Bronchial epithelial cell (primary cell): ENCODE measurements at places on chromosomes 1 and 21.

DNA sequence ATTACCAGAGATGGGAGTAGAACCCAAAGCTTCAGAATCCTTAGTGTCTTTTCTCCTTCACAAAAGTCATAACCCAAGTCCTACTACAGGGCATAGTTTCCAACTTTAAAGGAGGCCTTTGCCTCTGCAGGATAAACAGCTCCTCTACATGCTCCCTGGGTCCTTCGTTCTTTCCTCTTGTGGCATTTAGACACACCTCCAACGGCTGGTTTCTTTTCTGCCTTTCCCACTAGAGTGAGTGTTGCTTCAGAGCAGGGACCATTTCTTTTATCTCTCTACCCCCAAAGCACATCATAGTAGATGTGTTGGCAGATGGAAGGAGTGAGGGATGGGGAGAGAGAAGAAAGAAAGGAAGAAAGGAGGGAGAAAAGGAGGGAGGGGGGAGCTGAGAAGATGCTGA is 144.7 kb upstream of the SPATA6 start:
- DNase-seq: no peak

GRCh38 chr1:20936621-20937020 is 149.5 kb upstream of the HP1BP3 start:
- no peak for DNase-seq

- no peak for DNase-seq
Measured at GRCh38 chr1:100542285-100542684, 4.3 kb downstream of the GPR88 start.

- DNase-seq: no peak
Measured at GRCh38 chr21:35699361-35699760, 361.0 kb downstream of the SETD4 start.

DNA sequence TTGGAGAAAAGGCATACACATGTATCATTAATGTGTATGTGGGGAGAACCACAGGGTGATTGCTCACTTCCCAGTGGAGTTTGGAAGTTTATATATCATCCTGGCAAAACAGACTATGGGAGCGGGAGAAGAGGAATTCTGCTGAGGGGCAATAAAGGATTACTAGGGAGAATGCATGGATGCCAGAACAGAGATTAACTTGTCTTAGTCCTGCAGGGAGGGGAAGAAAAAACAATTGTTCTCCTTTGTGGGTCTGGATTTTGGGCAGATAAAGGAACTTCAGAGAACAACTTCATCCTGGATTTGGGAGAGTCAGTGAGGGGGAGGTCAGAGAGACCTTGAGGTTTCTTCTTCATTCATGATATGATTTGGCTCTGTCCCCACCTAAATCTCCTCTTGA is 55.9 kb upstream of the SOX13 start:
- DNase-seq: no peak

- no peak for DNase-seq
Measured at GRCh38 chr1:46246548-46247435, 771 bp upstream of the RAD54L start.

DNA sequence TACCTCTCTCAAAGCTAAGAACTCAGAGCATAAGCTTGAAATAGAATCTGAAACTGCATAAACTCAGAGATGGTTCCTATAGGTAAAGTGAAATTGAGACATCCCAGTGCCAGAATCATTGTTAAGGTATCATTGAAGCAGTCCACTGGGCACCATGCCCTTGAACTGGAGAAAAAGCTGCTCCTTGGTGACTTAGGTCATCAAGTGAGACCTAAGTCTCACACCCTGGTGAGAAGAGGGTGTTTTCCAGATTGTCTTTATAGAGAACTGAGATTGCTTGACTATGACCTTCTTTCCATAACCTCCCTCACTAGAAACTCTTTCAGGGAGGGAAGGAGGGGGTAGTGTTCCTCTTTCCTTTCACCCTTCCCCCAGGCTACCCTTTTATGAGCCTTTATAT is 9.4 kb upstream of the ATP6V1G3 start:
- no peak for DNase-seq

- peak; percentile 23 for DNase-seq
Measured at GRCh38 chr21:17818186-17819113, 706 bp downstream of the C21orf91 start.

DNA sequence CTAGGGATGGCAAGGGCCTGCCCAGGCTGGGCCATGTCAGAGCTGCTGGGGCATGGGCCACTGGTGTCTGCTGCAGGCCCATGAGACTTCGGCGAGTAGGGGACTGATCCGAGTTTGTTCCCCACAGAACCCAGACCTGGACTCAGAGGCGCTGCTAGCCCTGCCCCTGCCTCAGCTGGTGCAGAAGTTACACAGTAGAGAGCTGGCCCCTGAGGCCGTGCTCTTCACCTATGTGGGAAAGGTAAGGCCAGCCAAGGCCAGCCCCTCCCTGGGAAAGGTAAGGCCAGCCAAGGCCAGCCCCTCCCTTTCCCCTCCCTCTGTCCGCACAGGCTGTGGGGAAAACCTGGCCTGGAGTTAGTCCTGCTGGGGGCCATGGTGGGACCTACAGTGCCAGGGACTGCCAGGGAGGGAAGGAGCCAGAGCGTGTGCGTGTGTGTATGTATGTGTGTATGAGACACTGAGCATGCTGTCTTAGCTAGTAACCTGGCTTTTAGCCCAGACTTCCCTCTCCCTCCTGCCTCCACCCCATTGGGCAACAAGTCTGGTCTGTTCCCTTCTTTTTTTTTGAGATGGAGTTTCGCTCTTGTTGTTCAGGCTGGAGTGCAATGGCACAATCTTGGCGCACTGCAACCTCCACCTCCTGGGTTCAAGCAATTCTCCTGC is 8.0 kb downstream of the FAAH start:
- DNase-seq: peak; percentile 97

- no peak for DNase-seq
Measured at GRCh38 chr1:244349581-244350001, 102.1 kb downstream of the ADSS2 start.

DNA sequence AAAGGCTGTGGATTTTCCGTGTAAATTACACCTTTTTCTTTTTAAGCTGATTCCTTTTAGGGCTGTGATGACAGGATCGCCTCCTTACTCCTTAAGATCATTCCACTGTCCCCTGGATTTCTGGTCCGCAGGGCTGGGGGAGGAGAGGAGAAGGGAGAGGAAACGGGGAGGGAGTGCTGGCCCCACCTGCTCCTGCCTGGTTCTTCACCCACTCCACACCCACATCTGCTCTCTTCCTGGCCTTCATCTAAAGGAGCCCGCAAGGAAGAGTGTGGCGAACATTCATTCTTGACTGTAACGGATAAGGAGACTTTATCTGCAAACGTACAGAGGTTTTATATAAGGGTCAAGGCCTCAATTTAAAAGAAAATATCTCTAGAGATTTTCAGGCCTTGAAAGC is 242.0 kb downstream of the RHOU start:
- DNase-seq: no peak

- peak; percentile 42 for DNase-seq
Measured at GRCh38 chr1:197302775-197303174, 34.7 kb downstream of the CRB1 start.

DNA sequence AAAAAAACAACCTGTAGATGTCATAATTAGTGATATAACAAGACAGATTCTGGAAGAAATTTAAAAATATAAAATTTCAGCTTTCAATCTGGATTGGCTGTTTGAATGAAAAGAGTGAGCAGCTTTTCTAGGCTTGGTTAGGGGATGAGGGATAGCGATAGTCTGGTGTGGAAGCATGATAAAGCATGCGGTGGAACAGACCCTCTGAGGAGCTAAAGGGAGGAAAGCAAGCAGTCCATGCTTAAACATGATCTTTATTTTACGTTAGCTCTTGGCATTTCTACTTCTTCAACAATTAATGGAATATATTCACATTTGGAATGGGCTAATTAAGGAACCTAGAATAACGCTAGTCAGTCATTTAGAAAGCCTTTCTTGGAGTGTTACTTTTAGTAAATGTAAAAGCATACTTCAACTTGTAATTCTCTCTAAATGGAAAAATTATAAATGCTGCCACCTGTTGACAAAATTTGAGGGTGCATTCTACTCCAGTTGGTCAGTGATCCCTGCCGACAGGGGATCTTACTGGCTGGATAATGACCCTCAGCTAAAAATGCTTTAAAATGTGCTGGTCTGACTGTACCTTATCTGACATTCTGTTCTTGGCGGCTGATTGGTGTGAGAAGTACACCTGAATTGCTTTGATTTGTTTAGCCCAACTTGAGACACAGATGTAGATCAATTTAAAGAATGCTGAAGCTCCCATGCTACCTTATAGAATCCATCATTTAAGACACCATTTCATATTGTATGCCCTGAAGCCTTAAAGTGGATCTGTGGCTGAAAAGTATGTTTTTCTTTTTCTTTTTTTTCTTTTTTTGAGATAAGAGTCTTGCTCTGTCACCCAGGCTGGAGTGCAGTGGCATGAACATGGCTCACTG is 61.2 kb downstream of the AK4 start:
- DNase-seq: peak; percentile 45

GRCh38 chr1:44246806-44247205 is 33.5 kb downstream of the DMAP1 start:
- no peak for DNase-seq

- DNase-seq: peak; percentile 23
Measured at GRCh38 chr1:84653130-84653677, 37.1 kb downstream of the SSX2IP start.

DNA sequence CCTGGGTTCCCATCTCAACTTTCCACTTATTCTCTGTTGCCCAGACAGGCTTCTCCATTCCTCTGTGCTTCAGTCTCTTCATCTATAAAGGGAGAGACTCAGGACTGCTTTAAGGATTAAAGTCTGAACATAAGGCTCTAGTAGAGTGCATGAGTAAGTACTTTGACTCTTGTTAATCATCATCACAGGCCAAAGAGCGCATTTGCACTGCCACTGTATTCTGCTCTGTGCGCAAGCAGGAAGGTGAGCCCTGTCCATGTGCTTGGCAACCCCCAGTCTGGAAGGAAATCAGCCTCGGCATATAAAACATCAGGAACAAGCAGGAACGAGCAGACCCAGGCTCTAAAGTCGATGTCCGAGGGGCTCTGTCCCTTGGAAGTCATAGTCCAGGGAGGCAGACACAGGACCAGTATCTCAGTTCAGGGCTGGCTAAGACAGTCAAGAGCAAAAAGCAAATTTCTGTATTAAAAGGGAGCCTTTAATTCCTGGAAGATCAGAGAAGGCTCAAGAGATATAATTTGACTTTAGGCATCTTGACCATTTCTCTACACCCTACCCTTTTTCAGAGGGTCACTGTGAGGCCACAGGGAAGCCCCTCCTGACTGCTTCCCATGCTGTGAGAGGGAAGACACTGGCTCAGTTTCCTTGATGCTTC is 131.2 kb downstream of the TRABD2B start:
- no peak for DNase-seq

DNA sequence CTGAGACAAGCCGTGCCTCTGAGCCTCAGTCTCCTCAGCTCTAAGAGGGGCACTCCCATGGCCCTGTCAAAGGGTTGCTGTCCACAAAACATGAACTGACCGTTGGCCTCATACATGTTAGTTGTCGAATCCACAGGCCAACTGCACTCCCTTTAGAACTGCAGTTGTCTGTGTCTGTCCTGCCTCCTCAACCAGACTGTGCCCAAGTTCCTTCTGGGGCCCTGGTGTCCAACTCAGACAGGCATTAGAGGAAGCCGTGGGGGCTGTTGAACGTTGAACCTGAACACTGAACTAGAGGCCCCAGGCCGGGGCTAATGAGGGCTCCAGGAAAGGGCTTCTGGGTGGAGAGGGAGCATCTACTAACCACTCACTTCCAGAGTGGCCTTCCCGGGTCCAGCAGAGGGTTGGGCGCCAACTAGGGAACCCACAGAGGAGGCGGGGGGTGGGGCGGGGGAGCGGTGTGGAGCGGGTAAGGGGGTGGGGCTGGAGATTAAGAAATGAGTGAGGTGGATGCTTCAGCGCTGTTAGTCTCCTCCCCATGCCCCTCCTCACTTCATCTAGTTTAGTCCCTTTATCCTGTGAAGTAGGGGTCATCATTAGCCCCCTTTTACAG is at the start of gene RAB42:
Gene RAB42, plus strand, starts transcription at position 558 of the 613 bp plus-strand sequence. CDS start 247 bp downstream, outside the sequence.
- DNase-seq: no peak

DNA sequence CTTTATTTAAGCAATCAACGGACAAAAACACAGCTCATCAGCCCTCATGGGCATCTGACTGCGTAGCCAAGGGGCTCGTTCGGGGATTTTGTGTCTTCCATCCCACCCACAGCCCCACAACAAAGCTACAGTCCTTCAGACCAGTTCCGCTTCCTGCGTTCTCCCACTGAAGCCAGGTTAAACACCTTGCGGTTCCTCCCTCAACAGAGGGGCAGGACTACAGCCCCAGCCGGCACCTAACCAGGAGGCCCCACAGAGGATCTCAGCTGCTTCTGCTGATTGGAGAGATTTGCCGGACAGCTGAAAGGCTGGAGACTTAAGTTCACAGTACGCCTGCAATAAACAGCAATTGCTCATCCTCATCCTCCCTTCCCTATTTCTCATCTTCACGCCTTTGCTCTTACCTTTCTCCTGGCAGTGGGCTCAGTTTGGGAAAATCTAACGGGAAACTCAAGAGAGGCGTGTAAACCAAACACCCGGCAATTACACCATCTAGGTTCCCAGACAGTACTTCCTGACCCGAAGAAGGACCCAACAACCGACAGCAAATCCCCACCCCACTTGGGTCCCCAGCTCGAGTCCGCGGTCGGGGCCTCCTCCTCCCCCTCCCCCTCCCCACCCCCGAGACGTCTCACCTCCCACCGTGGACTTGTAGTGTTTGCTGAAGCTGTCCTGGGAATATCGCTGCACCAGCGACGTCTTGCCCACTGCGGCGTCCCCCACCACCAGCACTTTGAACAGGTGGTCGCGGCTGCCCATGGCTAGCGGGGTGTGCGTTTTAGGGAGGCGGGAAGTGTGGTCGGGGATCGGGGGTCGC is 876 bp downstream of the RAB29 start:
- peak; percentile 16 for DNase-seq

DNA sequence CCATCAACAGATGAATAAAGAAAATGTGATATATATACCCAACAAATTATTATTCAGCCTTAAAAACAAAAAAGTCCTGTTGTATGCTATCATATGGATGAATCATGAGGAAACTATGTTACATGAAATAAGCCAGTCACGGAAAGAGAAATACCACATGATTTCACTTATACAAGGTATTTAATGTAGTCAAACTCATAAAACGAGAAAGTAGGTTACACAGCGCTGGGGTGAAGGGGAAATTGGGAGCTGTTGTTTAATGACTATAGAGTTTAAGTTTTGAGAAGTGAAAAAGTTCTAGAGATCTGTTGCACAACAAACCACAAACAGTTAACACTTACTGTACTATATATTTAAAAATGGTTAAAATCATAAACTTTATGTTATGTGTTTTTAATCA is 58.5 kb downstream of the SLC25A24 start:
- peak; percentile 53 for DNase-seq

- DNase-seq: no peak
Measured at GRCh38 chr1:9384751-9385245, 92.1 kb downstream of the SPSB1 start.

DNA sequence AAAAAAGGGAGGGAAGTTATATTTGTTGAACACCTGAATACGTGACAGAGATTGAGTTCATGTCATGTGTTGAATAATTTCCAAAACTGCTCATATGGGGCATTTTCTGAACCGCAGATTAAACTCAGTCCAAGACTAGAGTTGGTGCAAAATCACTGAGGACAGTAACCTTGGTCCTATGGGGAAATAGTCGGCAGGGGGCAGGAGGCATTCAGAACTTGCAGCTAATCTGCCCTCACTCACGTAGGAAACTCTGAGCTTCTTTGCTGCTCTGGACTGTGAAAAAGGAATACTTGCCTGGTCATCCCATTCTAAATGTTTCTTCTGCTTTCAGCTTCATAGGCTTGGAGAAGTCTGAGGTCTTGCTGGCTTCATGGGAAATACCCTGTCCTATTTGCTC is 228.3 kb upstream of the ZP4 start:
- DNase-seq: no peak
